ENCODE measurements at places on chromosomes 4 and X. TPM values are rescaled to one million over a fixed set of nuclear protein-coding genes. Genes with fewer than 3 reads are reported as not detected.

MGAT4D gene
- total RNA-seq = not detected

SMPX gene
- total RNA-seq = not detected

ZNF157 gene
- total RNA-seq = not detected

LRCH2 gene
- 0.72 TPM for total RNA-seq

HTN1 gene
- not detected for total RNA-seq

ZFP42 gene
- total RNA-seq = not detected

STIM2 gene
- total RNA-seq = 7.5 TPM

CCKAR gene
- not detected for total RNA-seq

GLRB gene
- 1.5 TPM for total RNA-seq

TMSB15A gene
- 0.36 TPM for total RNA-seq

SATL1 gene
- not detected for total RNA-seq

KDR gene
- 9.9 TPM for total RNA-seq

AWAT1 gene
- not detected for total RNA-seq

SLITRK4 gene
- 5.2 TPM for total RNA-seq

OPRPN gene
- total RNA-seq = not detected

TECRL gene
- not detected for total RNA-seq

POU4F2 gene
- total RNA-seq = not detected

NAP1L2 gene
- total RNA-seq = not detected

EGFL6 gene
- total RNA-seq = not detected

PSAPL1 gene
- under 0.01 TPM for total RNA-seq

GPR78 gene
- total RNA-seq = not detected

AMTN gene
- not detected for total RNA-seq

C4orf36 gene
- not detected for total RNA-seq

MAOB gene
- not detected for total RNA-seq

PABPC1L2B gene
- total RNA-seq = not detected

KLF8 gene
- total RNA-seq = 1.4 TPM

HERC5 gene
- 0.16 TPM for total RNA-seq

RAB39B gene
- not detected for total RNA-seq

Data from cardiac atrium fibroblast (primary cell).